Activated T-cell treated with anti-CD3 and anti-CD28 coated beads for 4 hours (primary cell): ENCODE measurements at places on chromosomes 2 and 18.

DNA sequence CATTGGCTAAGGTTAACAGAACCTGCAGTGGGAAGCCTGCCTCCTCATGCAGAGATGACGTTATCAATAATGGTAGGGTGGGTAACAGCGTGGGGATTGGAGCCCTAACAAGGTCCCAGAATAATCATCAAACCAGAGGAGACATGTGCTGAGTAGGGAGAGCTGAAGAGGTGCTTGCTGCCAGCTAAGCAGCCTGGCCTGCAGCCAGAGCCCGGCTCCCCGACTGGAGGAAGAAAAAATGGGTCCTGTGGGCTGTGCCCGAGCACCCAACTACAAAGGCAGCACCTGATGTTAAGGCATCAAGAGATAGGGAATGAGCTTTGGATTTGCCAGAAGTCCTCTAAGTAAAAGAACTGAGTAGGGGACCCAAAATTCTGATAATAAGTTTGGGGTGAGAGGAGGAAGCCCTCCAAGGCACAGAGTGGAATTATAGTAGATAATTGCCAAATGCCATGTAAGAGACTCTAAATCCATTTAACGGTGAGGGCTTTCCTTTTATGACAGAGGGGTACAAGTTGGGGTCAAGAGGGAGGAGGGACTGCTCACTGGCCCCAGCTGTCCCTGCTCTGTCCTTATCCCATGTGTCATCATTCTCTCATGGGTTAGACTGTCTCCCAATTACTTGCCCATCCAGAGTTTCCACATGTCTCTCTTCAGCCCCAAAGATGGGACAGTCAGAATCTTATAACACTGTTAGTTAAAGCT lies 156.1 kb downstream of the ANTXR1 start:
- DNase-seq, result no peak

DNA sequence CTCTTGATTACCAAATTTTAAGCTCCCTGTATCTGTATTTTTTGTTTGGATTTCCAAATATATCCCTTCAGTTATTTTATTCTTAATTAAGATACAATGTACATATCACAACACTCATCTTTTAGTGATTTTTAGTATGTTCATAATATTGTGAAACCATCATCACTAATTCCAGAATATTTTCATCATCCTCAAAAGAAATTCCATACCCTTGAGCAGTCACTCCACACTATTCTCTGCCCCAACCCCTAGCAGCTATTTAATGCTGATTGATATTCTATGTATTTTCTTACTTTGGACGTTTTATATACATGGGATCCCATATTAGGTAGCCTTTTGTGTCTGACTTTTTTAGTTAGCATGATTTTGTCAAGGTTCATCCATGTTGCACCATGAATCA lies 127.4 kb upstream of the SLC8A1 start:
- DNase-seq, result no peak

GRCh38 chr2:231364961-231365810 lies 30.3 kb upstream of the B3GNT7 start:
- no peak for DNase-seq

DNA sequence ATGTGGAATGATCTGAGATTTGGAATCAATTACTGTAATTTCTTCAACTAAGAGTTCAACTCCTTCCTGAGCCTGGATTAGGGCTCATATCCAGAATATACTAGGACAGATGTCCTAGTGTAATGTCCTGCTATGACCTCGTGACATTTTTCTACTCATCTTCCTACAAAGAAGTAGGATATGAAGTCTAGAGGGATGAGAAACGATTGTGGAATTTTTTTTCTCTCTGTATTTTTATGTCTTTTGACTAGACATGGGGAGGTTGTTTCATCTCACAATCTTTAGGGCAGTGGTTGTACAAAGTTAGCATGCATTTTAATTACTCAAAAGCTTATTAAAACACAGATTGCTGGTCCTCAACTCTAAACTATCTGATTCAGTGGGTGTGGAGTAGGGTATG lies 203.0 kb downstream of the PARD3B start:
- DNase-seq, result no peak

GRCh38 chr2:160596441-160596840 lies 102.8 kb upstream of the RBMS1 start:
- no peak for DNase-seq

- DNase-seq, result no peak
Observed at GRCh38 chr2:234814374-234814773, 137.4 kb upstream of the SH3BP4 start.

- no peak for DNase-seq
Observed at GRCh38 chr18:51134721-51135120, 62.8 kb downstream of the MEX3C start.

GRCh38 chr18:74897971-74898657 lies 300.4 kb downstream of the ZNF407 start:
- no peak for DNase-seq

DNA sequence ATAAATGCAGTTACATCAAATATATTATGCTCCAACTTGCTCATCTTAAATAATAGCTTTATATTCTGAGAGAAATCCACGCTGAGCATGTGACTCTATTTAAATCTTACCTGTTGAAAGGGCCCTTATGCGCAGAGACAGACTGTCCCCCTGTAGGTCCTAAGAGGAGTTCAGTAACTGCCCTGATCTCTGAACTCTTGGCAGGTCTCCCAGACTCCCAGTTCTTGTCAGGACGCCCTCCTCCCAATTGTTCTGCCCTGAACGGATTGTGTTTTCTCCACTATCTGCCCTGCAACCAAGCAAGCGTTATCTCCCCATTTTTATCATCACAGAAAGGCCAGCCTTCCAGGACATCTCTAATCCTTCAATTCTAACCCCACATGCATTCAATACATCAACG lies 954.6 kb downstream of the TSN start:
- DNase-seq, result no peak
